ENCODE measurements at places on chromosomes 7 and 10. TPM values are rescaled to one million over a fixed set of nuclear protein-coding genes. Genes with fewer than 3 reads are reported as not detected.

PDE1C gene
- polyA plus RNA-seq, result 3.2 TPM

TMEM184A gene
- 6.0 TPM for polyA plus RNA-seq

RBP3 gene
- polyA plus RNA-seq, result 0.11 TPM

CDHR1 gene
- 0.98 TPM for polyA plus RNA-seq

CLCN1 gene
- 0.11 TPM for polyA plus RNA-seq

OR6B1 gene
- polyA plus RNA-seq, result not detected

DNA sequence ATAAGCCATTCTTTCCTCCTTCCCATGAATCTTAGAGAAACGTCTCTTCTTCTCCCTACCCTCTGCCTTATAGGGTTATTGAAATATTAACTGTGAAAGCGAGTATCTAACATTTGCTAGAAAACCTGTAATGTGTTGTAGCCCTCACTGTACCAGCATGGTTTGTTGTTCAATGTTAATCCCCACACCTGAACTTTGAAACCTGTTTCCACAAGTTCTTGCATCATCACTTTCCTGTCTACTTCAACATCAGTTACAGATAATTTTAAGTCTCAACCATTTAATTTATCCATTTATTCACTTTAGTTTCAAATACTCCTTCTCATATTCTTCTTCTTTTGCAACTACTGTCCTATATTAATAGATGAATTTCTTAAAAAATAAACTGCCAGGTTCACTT lies 148.2 kb downstream of the ETV1 start:
- DNase-seq, result no peak

DNA sequence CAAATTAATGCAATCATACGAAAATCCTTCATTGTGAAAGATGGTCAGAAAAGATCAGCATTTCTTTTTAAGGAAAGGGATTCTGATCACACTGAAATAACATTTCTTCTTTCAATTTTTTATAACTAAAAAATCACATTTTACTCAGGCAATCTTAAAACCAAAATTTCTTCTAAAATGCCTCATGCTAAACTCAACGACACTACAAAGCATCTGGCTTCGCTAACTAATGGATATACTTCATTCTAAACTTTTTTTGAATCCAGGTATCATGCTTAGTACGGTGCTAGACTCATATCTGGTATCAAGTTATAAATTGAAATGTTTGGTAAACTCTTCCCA lies 100.4 kb downstream of the CUBN start:
- DNase-seq, result no peak

DNA sequence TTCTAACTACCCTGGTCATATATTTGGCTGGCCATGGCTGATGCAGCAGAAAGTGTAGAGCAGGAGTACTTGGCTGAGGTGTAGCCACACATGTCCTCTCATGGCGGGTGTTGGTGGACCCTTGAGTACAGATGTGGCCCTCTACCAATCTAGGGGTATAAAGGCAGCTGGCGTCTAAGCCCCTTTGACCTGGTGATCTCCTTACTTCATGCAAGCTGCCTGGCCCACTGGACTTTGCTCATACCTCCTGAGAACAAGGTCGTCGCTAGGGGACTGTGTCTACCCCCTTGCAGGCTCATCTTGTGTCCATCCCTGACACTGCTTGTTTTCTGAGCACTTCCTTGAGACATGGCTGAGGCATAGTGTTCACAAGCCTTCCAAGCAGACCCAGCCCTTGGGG lies 287.8 kb downstream of the RPS24 start:
- no peak for DNase-seq

DNA sequence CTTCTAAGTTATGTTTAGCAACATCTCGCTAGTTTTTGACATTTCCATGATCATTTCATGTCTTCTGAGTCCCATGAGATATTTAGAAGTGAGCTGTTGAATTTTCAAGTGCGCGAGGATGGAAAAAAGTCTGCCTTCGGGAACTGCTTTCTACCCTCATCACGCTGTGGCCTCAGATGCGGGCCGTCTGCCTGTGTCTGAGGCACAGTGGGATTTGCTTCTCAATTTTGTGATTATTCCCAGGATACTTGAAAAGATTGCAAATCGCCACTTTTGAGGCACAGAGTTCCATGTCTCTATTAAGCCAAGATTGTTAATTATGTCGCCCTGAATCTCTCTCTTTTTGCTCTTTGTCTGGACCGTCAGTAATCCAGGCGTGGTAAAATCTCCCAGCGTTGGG lies 30.8 kb upstream of the NKX6-2 start:
- no peak for DNase-seq

- DNase-seq, result no peak
Measured at GRCh38 chr10:103467406-103467805, 8.7 kb upstream of the CALHM1 start.

DNA sequence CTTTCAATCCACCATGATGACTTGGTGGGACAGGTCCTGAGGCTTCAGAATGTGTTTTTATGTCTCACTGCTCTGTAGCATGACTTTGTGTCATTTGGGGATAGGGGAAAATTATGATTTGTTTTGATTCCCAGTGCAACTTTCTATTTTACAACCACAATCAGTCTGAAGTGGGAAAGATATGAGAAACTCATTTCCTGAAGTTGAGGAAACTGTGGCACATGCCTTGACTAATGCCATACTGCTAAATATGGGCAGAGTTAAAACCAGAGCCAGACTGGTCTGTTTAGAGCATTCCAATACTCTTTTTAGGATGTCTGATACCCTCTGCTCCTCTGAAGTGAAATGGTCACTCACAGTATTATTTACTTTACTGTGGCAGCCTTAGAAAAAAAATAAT lies 307.7 kb downstream of the ADRA2A start:
- no peak for DNase-seq

DNA sequence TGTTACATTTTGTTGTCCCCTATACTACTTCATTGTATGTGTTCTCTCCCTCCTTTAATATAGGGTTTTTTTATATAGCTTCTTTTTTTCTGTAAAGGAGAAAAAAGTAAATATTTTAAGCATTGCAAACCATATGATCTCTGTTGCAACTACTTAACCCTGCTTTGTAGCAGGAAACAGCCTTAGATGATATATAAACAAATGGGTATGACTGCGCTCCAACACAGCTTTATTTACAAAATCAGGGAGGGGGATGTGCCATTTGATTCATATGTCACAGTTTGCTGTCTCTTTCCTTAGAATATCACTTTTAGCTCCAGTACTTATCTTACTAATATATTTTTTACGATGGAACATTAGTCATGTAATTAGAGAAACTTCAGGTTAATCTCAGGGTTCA lies 155.2 kb upstream of the GNAI1 start:
- DNase-seq, result no peak

Data from right renal pelvis (tissue), 4 donors.